ENCODE measurements at places on chromosomes 4 and X. TPM values are rescaled to one million over a fixed set of nuclear protein-coding genes. Genes with fewer than 3 reads are reported as not detected.

SLC9A6 gene
- 10.0 TPM for total RNA-seq

GPRASP2 gene
- total RNA-seq, result 10.9 TPM

SSX2 gene
- not detected for total RNA-seq

NXF2B gene
- total RNA-seq, result not detected

SULT1E1 gene
- 0.44 TPM for total RNA-seq

GNRHR gene
- total RNA-seq, result not detected

ABCG2 gene
- 0.06 TPM for total RNA-seq

FAM47E gene
- total RNA-seq, result 0.44 TPM

ARHGAP6 gene
- 58.0 TPM for total RNA-seq

CC2D2A gene
- 34.0 TPM for total RNA-seq

Measured in cardiac ventricle fibroblast (primary cell).